Cerebellar cortex (tissue), 1 donor: ENCODE measurements at places on chromosomes 3 and 15.
A peak's percentile ranks its signal among the peaks of the same experiment; 100 is the strongest.

- DNase-seq = no peak
These were observed 85.9 kb downstream of the NCEH1 start for GRCh38 chr3:172624999-172625398.

DNA sequence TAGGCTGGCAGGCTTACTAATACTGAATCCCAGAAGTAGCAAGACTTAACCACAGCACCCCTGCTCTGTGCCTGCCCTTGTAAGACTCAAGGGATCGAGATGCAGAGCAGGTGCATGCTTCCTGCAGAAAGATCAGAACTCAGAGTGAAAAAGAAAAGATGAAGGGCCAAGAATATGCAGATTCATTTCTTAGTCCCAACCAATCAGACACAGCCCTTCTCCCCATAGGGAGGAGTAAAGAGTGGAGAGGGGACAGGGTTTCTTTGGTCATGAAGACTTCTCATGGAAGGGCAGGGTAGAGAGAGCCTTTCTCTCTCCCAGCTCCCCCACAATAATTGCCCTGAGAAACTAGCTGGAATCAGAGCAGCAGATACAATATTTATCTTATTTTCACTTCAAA is 105.6 kb upstream of the MB21D2 start:
- no peak for DNase-seq

GRCh38 chr3:126540342-126540849 is 16.4 kb downstream of the CHST13 start:
- DNase-seq = no peak

GRCh38 chr3:65587650-65588439 is 450.9 kb downstream of the MAGI1 start:
- no peak for DNase-seq

- DNase-seq = peak; percentile 43
These were observed 42.2 kb downstream of the KLHL25 start for GRCh38 chr15:85752491-85752961.

GRCh38 chr15:101054991-101055390 is 135.8 kb downstream of the LRRK1 start:
- no peak for DNase-seq
